SJSA1 (cell line): ENCODE measurements at places on chromosomes 11 and 22.

DNA sequence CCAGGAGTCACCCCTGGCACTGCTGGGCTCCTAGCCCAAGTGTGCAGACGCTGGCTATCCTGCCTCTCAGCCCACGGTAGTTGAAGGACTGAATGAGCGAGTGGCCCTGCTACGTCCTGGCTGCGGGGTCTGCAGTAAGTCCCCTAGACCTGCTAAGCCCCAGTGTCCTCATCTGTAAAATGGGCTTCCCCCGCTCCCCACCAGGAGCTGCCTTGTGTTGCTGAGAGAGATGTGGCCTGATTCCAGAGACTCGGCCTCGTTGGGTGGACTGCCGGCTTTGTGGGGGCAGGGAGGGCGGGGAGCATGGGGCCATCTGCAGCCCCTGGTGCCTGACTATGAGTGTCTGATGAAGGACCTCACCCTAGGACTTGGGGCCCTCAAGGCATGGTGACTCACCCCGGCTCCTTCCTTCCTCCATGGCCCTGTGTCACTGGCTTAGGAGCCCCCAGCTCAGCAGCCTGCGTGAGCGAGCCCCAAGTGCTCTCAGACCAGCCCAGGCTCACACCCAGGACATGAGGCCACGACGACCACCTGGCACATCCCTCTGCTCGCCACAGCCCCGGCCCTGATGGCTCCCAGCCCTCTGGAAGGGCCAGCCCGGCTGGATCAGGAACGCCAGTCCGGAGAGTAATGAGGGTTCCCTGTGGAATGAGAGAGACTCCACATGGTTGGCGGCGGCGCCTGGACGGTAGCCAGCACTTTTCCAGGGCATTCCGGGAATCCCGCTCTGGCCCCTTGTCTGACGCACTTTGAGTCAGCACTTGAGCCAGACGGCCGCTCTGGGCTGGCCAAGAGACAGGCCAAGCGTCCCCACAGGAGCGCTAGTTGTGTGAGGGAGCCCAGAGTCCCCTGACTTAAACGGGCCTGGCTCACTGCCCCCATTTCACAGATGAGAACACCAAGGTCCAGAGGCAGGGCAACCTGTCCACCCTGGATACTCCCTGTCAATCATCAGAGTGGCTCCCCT is 50.5 kb upstream of the SHISAL1 start:
- peak overlapping the region; percentile 22 for H3K4me3 ChIP-seq
- H3K36me3 ChIP-seq, result no peaks in the 10 kb centered on the region
- H3K27me3 ChIP-seq, result no peaks in the 10 kb centered on the region
- H3K4me1 ChIP-seq, result peaks cover 69% of the 10 kb centered on the region
- peak; percentile 99 for DNase-seq

- no peaks in the 10 kb centered on the region for H3K4me1 ChIP-seq
- H3K36me3 ChIP-seq, result no peaks in the 10 kb centered on the region
- peaks cover 62% of the 10 kb centered on the region for H3K27me3 ChIP-seq
- H3K27ac ChIP-seq, result no peak overlapping the region
- no peak for DNase-seq
Observed at GRCh38 chr22:45019861-45020655, 10.3 kb upstream of the PHF21B start.

GRCh38 chr22:38304526-38304925 is 12.7 kb downstream of the CSNK1E start:
- no peak overlapping the region for H3K27ac ChIP-seq
- H3K27me3 ChIP-seq, result no peaks in the 10 kb centered on the region
- H3K4me1 ChIP-seq, result peaks cover 11% of the 10 kb centered on the region
- H3K4me3 ChIP-seq, result no peak overlapping the region

GRCh38 chr11:61851113-61851899 is 23.2 kb downstream of the FADS2 start:
- no peak for DNase-seq
- H3K4me3 ChIP-seq, result no peak overlapping the region
- no peaks in the 10 kb centered on the region for H3K36me3 ChIP-seq
- no peaks in the 10 kb centered on the region for H3K27me3 ChIP-seq
- no peak overlapping the region for H3K27ac ChIP-seq
- no peaks in the 10 kb centered on the region for H3K4me1 ChIP-seq
